ENCODE measurements at places on chromosomes 11 and 22.

- DNase-seq, result no peak
These were observed 280.7 kb upstream of the CADM1 start for GRCh38 chr11:115784796-115785521.

- no peak for DNase-seq
These were observed 27.9 kb upstream of the RASL10A start for GRCh38 chr22:29343313-29343805.

- DNase-seq, result no peak
These were observed 23.8 kb downstream of the MICAL3 start for GRCh38 chr22:18000441-18001039.

DNA sequence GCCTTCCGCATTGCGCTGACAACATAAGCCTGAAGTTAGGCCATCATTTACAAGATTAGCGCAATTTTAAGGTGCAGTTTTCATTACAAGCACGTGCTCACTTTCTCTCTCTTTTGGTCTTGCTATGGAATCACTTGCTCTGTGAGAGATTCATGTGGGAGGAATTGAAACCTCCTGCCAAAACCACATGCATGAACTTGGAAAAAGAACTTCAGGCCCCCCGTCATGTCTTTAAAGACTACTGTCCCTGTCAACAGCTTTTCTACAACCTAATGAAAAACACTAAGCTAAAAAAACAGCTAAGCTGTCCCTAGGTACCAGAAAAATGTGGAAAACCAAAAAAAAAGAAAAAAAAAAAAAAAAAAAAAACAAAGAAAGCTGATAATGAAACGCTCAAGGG is 1707.6 kb upstream of the RAG2 start:
- no peak for DNase-seq

DNA sequence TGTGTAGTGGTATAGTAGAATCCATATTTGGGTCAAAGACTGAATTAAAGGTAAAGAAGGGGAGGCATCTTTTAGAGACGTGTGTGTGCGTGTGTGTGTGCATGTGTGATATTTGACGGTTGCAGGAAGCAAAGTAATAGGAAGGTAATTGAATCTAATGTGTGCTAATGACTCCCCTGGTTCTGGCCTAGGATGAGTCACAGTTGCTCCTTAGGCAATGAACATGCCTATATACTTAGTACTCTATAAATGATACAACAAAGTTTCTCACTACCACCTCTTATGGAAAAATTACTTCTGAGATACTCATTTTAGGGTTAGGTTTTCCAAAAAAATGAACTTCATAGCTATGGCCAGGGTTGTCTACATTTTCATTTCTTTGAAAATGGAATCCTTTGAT is 409.6 kb downstream of the GUCY1A2 start:
- no peak for DNase-seq

DNA sequence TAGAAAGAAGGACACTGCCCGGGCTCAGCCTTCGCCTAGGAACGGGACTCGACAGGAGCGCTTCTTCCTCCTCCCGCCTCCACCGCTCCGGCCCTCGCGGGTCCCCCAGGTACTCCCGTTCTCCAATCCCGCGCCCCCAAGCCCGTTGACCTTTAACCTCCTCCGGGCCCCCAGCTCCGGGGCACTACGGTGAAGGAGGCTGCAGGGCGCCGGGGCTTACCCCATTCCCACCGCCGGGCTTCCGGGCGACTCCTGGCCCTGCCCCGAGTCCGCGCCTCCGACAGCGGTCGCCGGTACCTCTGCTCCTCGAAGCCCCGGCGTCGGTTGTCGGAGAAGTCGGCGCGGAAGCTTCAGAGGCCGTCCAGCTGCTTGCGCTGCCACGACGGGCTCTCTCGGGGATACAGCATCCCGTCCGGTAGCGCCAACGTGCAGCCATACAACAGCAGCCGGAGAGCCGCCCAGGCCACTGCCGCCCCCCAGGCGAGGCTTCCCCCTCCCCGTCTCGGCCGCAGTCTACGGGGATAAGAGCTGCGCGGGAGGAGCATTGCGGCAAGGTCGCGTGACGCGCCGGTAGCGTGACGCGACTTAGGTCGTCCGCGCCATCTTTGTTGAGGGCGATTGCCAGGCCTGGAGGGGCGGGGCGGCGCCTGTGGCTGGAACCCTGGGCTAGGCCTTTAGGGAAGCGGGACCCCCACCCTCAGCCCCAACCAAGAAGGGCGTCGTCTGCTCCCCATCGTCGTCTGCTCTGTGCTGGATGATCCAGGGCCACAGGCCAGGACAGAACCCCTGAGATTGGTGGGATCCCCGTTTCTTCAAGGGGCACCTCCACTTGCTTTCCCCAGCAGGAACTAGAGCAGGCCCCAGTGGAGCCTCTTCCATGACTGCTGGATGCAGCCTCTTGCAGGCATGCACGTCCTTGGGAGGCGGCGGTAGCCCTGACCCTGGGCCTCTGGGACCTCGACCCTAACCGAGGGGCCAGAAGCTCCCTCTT is 26.3 kb downstream of the RGL4 start:
- peak; percentile 74 for DNase-seq

DNA sequence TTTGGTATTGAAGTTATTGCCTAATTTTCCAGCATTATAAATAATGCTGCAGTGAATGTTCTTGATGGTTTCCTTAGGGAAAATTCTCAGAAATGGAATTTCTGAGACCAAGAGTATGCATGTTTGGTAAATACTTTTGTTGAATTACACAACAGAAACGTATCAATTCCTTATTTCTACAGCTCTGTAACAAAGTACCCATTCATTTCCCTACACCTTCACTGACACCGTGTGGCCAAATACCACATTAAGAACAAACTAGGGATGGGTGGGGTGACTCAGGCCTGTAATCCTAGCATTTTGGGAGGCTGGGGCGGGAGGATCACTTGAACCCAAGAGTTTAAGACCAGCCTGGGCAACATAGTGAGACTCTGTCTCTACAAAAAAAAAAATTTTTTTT is 21.8 kb downstream of the MCAM start:
- DNase-seq, result no peak

- DNase-seq, result no peak
These were observed 725.1 kb downstream of the NTM start for GRCh38 chr11:132095230-132096131.

DNA sequence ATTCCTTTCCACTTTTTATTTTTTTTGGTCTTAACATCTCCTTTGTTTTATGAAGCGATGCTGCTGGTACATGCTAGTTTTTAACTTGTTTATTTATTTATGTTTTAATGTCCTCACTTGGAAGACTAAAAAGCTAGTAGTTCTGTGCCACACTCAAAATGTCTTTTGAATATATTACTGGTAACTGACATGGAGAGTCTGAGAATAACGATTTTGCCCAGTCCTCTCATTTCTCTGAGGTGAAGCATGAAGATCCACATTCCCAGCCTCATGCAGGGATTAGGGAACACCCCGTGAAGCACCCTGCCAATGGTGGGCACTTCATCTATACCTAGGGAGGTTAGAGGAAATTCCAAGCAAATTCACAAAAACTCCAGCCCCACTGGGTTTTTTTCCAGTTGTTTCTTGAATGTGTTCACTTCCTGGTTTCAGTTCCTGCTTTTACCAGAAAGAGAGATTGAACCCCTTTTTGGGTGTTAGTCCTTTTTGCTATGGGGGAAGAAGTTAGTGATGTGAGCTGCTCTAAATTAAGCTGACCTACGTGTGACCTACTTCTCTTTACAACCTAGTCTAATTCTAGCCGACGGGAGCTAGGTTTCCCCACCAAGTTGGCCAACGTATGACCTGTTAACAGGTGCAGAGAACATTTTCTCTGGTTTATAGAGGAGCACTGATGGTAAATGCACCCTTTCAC is 106.1 kb downstream of the SLC1A2 start:
- no peak for DNase-seq

DNA sequence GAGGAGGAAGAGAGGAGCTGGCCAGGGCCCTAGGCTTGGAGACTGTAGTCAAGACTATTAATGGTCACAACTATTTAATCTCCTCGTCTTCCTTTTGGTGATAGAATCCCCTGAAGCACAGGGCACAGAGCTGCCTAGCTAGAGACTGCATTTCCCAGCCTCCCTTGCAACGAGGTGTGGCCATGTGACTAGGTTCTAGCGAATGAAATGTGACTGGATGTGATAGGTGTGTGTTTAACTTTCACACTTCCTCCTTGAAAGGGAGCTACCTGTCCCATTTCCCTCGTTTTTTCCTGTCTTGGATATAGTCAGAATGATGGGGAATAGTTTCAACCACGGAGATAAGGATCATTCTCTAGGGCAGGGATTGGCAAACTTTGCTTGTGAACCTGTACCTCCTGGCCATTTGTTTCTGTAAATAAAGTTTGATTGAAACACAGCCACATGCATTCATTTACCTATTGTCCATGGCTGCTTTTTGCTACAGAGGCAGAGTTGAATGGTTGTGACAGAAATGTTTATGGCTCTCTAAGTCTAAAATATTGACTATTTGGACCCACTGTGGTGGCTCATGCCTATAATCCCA is 313.5 kb downstream of the MIAT start:
- DNase-seq, result no peak

DNA sequence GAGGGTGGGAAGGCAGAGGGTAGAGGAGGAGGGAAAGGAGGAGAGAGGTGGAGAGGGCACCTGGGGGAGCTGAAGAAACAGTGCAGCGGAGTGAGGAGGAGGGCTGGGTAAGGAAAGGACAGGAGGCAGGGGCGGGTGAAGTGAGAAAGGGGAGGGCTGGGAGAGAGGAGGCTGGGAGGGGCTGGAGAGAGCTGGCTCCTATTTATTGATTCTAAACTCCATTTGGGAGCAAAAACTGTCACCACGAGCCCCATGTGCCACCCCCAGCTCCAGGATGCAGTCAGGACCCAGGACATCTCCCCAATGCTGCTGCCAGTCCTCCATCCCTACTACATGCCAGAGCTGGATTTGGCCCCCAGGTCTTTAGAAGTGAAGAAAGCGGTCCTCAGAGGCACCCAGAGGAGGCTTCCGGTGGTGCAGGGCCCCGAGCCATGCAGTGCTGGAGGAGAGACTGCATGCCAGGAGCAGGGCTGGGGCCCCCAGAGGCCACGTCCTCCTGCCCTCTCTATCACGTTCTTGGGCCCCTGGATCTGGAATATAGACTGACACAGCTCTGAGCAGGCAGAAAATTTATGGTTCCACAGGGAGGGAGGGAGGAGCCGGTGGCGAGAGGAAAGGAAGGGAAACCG is 53.7 kb downstream of the SLC22A12 start:
- no peak for DNase-seq

DNA sequence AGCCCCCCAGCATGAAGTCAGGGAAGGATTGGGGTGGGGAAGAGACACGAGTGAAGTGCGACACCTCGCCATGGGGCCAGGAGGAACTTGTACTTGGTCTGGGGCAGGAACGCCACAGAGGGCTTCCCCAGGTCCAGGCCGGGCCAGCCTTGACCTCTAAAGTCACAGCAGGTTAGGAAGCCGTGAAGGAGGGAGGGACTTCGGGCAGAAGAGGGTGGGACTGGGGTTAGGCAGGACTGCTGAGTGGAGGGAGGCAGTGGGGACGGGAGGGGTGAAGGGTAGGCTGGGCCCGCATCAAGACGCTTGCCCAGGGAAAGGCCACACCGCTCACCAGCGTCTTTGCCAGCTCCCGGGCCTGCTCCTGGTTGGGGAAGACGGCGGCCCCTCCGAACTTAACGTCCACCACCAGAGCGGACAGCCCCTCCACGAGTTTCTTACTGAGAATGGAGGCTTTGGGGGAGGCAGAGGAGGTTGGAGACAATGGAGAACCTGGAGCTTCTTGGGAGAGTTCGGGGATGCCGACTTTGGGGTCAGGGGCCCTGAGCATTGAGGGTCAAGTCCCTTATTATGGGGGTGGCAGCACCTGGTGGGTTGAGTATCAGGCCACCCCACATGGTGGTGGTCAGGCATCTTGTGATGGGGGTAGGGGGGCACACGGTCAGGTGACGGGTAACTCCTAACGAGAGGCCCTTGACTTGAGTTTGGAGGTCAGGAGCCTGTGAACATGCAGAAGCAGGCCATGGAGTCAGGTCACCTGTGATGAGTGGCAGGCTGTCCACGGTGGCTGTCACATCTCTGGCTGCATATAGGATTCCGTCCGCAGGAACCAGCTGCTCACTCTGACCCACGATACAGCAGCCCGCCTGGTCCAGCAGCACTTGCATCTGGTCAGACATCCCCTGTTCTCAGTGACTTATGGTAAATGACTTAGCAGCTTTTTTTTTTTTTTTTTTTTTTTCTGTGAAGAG is 1.7 kb upstream of the SCO2 start:
- no peak for DNase-seq

- DNase-seq, result no peak
These were observed 25.9 kb downstream of the MED15 start for GRCh38 chr22:20533095-20533878.

- DNase-seq, result no peak
These were observed 26.0 kb downstream of the IL10RA start for GRCh38 chr11:118012083-118012669.

- no peak for DNase-seq
These were observed 8.8 kb downstream of the KIAA1671 start for GRCh38 chr22:24961217-24961844.

GRCh38 chr11:134120143-134120850 is 51.4 kb downstream of the JAM3 start:
- DNase-seq, result no peak

- no peak for DNase-seq
These were observed 226.7 kb upstream of the NARS2 start for GRCh38 chr11:78801161-78801884.

DNA sequence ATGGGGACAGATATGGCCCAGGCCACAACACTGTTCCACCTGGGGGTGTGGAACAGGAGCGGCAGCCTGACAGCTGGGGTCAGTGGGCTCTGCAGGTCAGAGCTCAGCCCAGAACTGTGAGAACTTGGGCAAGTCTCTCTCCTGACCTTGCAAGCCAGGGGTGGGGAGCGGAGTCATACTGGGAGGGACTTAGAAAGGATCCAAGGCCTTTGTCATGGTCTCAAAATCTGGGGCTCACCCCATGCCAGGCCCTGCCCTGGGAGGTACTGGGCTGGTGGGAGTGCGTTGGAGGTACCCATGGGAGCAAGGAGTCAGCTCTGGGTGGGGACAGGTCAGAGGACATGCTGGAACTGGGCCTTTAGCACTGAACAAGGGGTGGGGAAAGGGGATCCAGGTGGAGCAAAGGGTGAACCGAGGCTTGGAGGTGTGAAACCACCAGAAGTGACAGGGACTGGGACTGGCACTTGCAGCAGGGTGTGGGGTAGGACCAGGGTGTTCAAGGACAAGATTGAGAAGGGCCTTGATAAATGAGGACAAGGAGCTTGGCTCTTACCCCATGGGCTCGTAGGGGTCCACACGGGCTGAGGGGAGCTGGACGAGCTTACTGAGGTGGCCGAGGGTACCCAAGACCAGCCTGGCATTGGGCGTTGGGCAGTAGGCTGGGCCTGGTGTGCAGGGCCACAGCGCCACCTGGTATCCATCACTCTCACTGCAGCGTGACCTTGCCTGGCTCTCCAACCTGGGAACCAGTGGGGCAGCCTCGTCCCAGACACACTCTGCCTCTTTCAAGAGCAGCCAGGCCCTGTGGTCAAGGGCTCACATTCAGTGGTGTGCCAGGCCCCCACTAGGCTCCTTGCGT is 7.4 kb upstream of the PMM1 start:
- DNase-seq, result no peak

GRCh38 chr22:33109514-33110430 is 51.6 kb upstream of the SYN3 start:
- no peak for DNase-seq

GRCh38 chr22:46726066-46726985 is 11.7 kb downstream of the CERK start:
- no peak for DNase-seq

- DNase-seq, result no peak
These were observed 1148.9 kb upstream of the CNTN5 start for GRCh38 chr11:97871816-97872215.

GRCh38 chr11:45982656-45983470 is 60.4 kb downstream of the LARGE2 start:
- DNase-seq, result peak; percentile 18

- DNase-seq, result no peak
These were observed 1.6 kb downstream of the NELL1 start for GRCh38 chr11:20670932-20671403.
